ENCODE measurements at places on chromosomes 3 and 15. TPM values are rescaled to one million over a fixed set of nuclear protein-coding genes. Genes with fewer than 3 reads are reported as not detected.

DNA sequence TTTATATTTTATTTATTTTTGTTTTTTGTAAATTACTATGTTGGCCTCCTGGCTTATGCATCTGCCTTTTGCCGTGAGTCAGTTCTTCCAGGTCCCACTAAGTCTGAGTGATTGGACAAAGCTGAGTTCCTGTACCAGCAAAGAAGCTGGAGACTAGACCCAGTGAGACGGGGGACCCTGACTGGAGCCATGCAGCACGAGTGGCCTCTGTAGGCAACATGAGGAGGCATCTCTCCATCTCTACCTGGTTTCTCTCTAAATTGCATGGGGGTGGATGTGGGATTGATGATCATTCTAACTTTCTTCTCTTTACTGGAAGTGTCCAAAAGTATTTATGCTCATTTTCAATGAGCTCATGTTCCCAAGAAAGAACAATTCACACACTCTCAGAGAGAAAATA is 155.3 kb upstream of the MRPL3 start:
- no peak for DNase-seq

DNA sequence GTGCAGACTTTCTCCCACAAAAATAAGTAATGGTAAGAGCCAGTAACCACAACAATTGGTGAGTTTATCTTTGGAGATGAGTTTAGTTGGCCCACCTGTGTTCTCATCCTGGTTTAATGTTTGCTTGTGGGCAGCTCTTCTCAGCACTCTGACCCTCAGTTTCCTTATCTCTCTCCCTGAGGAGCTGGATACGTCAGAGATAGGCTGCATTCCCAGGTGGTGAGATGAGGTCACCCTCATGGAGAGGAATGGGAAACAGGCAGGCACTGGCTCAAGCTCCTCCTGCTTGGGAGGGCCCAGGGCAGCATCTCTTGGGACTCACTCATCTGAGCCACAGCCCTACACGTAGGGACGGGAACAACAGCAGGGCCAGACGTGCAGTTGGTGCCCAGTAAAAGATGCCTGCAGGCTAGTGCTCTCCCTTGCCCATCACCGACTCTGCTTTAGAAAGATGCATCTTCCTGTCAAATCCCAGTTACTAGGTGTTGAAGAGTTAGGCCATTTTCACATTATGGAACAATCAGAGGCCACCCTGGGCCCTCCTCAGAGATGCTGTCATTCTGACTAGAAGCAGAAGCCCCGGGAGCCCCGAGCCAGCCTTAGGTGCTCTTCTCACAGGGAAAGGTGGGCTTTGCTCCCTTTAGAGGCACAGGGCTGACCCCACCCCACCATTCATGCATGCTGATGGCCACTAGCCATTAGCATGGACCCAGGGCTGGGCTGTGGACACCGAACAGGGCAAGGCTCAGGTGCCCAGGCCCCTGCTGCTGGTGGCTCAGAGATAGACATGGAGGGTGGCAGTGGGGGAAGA is 59.7 kb downstream of the GRIP2 start:
- no peak for DNase-seq

- DNase-seq: peak; percentile 27
These were observed 670 bp downstream of the PRKCI start for GRCh38 chr3:170222647-170223541.

- DNase-seq: no peak
These were observed 534 bp upstream of the UBE2E1 start for GRCh38 chr3:23805210-23805632.

GRCh38 chr15:69973880-69974279 is 123.8 kb downstream of the TLE3 start:
- no peak for DNase-seq

- no peak for DNase-seq
These were observed 644 bp upstream of the NGLY1 start for GRCh38 chr3:25783661-25784512.

DNA sequence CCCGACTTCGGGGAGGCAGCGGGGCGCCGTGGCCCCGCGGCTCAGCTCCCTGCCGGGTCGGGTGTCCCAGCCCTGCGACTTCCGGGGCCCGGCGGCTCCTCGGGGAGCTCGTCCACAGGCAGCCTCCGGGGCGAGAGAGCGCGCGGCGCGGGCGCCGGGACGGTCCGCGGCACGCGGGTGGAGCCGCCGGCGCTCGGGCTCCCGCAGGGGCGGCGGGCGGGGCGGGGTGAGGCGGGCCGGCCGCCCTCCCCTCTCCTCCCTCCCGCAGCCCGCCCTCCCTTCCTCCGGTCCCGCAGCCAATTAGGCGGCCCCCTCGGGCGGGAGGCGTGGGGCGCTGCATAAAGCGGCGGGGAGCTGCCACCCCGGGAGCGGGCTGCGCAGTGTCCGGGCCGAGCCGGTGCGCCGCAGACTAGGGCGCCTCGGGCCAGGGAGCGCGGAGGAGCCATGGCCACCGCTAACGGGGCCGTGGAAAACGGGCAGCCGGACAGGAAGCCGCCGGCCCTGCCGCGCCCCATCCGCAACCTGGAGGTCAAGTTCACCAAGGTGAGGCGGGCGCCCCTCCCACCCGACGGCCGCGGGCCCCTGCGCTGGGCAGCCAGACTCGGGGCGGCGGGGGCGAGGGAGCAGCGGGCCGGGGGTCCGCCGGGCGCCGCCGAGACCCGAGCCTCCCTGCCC is at the start of gene ALDH1A3:
TSS of gene ALDH1A3 (plus strand) at position 368 of the 675 bp plus-strand sequence. CDS start at position 445, 77 bp downstream.
- no peak for DNase-seq

GRCh38 chr3:125240496-125240895 is 27.9 kb upstream of the SLC12A8 start:
- peak; percentile 32 for DNase-seq

GRCh38 chr3:122799322-122799721 is 4.5 kb downstream of the SLC49A4 start:
- no peak for DNase-seq

DNAH12 gene
- total RNA-seq: 0.77 TPM

RPS17 gene
- total RNA-seq: 2,526 TPM

SELENOS gene
- total RNA-seq: 58.7 TPM

GOLGA6D gene
- total RNA-seq: not detected

MCF2L2 gene
- total RNA-seq: 0.23 TPM
